ENCODE measurements at places on chromosomes 16 and 17. TPM values are rescaled to one million over a fixed set of nuclear protein-coding genes. Genes with fewer than 3 reads are reported as not detected.

- H3K27ac ChIP-seq, result peak overlapping the region; percentile 80
- H3K4me3 ChIP-seq, result no peak overlapping the region
- H3K36me3 ChIP-seq, result no peaks in the 10 kb centered on the region
- no peaks in the 10 kb centered on the region for H3K27me3 ChIP-seq
- H3K4me1 ChIP-seq, result peaks cover 24% of the 10 kb centered on the region
Observed at GRCh38 chr17:69175262-69175624, 33.5 kb upstream of the ABCA6 start.

- peaks cover 40% of the 10 kb centered on the region for H3K4me1 ChIP-seq
- H3K4me3 ChIP-seq, result no peak overlapping the region
- DNase-seq, result no peak
- H3K36me3 ChIP-seq, result no peaks in the 10 kb centered on the region
- H3K27ac ChIP-seq, result no peak overlapping the region
Observed at GRCh38 chr17:76871668-76872067, 3.5 kb downstream of the MGAT5B start.

- H3K4me3 ChIP-seq, result no peak overlapping the region
- H3K36me3 ChIP-seq, result no peaks in the 10 kb centered on the region
- DNase-seq, result no peak
- no peak overlapping the region for H3K27ac ChIP-seq
- H3K27me3 ChIP-seq, result no peaks in the 10 kb centered on the region
- H3K4me1 ChIP-seq, result no peaks in the 10 kb centered on the region
Observed at GRCh38 chr17:72972263-72972951, 120.1 kb downstream of the SLC39A11 start.

DNA sequence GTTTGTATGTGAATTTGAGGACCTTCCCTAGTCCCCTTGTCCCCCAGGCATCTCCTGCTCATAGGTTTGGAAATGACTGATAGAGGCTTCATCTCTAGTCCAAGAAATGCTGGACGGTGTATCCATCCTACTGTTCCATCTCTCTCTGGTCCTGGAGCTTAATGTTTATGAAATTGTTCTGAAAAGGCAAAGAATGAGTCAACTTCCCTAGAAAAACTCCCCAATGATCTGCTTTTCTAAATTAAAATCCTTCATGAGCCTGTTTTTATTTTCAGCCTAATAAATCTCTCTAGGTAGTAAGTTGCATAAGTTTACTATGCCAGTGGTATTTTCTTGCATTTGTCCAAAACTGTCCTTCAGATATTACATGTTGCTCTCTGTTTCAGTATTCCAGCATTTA, 2.1 kb upstream of the IGSF6 start:
- H3K27me3 ChIP-seq, result no peaks in the 10 kb centered on the region
- H3K4me1 ChIP-seq, result peaks cover 19% of the 10 kb centered on the region
- peak overlapping the region; percentile 10 for H3K27ac ChIP-seq
- peaks cover 2% of the 10 kb centered on the region for H3K36me3 ChIP-seq

GRCh38 chr16:66517586-66518263, 32.2 kb downstream of the TK2 start:
- H3K36me3 ChIP-seq, result no peaks in the 10 kb centered on the region

DNA sequence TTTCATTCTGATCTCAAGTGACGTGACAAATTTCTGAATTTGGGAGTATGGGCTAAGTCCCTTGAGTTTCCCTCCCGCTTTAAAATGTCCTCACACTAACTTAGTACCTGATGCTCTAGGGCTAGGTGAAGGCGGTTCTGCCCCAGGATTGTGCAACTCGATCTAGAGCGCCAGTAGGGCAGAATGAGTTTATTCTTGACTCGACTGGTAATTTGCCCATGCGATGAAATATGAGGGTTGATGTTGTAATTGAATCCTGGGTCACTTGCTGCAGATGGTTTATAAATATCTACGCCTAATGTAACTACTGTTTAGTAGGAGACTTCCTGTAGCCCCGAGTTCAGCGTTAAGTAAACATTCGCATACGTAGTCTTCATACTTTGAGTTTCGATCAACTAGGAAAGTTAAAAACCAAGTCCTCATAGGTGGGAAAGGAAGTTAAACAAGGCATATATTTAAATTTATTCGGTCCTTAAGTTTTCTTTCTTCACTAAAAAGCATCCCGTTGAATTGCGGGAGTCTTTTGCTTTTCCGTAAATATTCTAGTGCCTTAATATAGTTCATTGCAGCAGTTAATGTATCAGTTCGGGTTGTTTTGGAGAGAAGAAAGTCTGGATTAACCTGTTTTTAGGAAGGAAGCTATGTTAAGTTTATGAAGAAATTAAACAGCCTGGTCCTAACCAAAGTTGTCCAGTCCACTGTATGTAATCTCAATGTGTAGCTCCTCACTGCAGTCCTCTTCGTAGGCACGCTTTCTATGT, 1.6 kb downstream of the CTCF start:
- peak overlapping the region; percentile 96 for H3K4me3 ChIP-seq
- no peak for DNase-seq
- no peaks in the 10 kb centered on the region for H3K27me3 ChIP-seq
- H3K36me3 ChIP-seq, result no peaks in the 10 kb centered on the region
- H3K4me1 ChIP-seq, result peaks cover 21% of the 10 kb centered on the region

DNA sequence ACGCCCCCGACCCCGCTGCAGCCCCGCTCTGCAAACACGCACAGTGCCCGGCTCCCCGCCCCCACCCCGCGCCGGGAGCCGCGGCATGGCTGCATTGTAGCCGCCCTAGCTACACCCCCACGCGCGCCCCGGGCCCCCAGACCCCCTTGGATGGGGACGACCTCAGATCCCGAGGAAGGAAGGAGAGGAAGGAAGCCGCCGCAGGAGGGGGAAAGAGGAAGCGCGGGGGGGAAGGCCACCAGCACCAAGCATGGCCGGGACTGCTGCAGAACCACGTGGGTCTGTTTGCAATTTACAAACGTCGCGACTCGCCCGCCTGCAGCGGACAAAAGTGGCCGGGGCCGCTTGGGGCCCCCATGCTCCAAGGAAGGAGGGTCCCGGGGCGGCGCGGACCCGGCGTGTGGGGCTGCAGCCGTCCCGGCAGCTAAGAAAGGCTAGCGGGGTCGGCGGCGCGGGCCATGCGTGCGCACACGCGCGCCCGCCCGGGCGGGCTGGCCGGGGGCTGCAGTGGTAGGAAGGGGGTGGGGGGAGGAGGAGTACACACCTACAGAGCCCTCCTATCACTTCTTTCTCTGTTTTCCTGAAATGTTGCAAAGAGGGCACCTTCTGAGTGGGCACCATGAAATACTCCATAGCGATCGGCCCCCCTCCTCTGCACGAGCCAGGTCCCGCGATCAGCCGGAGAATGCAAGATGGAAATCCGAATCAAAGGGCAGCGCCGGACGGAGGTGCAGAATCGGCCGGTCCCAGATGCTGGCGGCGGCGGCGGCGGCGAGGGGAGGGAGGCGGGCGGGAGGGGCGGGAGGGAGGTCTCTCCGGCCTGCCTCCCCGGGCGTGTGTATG, 488 bp downstream of the TFAP4 start:
- DNase-seq, result no peak
- H3K4me1 ChIP-seq, result peaks cover 16% of the 10 kb centered on the region
- H3K27me3 ChIP-seq, result no peaks in the 10 kb centered on the region
- H3K27ac ChIP-seq, result peak overlapping the region; percentile 93

DNA sequence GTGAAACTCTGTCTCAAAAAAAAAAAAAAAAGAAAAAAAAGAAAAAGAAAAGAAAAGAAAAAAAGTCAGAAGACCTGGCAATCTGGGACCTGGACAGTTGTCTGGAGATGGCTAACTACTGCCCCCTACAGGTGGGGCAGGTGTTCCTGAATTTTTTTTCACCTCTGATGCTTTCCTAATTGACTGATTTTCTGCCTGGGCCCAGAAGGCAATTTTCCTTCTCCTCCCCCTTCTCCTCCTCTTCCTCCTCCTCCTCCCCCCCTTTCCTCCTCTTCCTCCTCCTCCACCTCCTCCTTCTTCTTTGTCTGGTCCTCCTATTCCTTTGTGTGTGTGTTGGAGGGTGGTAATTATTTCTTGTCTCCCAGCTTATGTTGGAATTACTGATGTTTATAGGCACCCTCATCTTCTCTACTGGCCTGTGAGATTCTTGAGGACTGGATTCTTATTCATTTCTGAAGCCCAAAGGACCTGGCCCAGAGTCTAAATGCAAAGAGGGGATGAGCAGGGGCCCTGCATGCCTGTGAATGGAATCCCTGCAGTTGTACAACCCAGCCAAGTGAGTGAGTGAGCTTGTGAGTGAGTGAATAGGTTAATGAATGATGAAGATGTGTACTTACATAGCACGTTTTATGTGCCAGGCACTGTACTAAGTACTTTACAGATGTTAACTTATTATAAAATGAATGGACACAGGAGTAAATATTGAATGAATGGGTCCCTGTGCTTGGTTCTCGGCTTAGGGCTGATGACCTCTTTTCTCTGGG, 26.9 kb downstream of the IRX5 start:
- H3K4me3 ChIP-seq, result no peak overlapping the region
- no peaks in the 10 kb centered on the region for H3K36me3 ChIP-seq
- no peak overlapping the region for H3K27ac ChIP-seq
- H3K27me3 ChIP-seq, result no peaks in the 10 kb centered on the region
- H3K4me1 ChIP-seq, result no peaks in the 10 kb centered on the region

DNA sequence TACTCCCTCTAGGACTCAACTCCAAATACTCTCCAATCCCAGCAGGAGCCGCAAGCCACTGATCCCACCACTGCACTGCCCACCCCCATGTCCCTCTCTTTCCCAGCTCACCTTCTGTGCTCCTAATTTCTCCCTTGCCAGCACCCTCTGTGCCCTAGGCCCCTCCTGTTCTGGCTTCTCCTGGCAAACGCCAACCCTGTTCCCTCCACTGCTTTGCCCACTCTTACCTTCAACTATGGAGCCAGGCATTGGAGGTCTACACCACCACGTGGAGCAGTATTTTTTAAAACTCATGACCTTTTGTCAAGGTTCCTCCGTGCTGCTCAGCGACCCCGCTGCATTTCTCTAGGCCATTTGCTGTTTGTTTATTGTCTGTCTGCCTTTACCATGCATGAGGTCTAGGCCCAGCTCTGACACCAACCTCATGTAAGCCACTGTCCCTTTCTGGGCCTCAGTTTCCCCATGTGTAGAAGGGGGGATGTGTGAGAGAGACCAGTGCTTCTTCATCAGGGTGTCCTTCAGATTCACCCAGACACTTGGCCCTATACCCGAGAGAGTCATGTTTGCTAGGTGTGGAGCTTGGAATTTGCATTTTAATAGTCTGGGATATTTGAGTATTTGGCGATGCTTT, 4.6 kb downstream of the CCDC102A start:
- no peak for DNase-seq
- H3K36me3 ChIP-seq, result no peaks in the 10 kb centered on the region
- no peak overlapping the region for H3K27ac ChIP-seq
- no peaks in the 10 kb centered on the region for H3K27me3 ChIP-seq

DNA sequence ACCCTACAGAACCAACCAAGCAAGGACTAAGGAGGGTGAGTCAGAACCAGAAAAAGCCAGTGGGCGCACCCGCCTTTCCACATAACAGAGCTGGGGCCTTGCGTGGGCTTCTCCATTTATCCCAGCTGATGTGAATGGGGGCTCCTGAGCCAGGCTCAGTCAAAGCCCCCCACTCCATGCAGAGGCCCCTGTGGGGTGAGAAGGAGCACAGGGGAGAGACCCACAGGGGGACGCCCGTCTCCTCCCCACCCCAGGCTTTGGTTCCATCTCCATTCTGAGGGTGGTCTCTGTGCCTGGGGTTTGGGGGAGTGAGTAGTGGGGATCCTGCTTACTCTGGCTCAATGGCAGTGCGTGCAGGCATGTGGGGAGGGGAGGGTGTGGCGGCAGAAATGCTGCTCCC, 210.1 kb upstream of the TNRC6C start:
- no peak overlapping the region for H3K4me3 ChIP-seq
- H3K27ac ChIP-seq, result no peak overlapping the region
- H3K4me1 ChIP-seq, result no peaks in the 10 kb centered on the region
- no peaks in the 10 kb centered on the region for H3K36me3 ChIP-seq

- no peaks in the 10 kb centered on the region for H3K36me3 ChIP-seq
- H3K27ac ChIP-seq, result no peak overlapping the region
- H3K4me1 ChIP-seq, result peaks cover 25% of the 10 kb centered on the region
- no peaks in the 10 kb centered on the region for H3K27me3 ChIP-seq
- H3K4me3 ChIP-seq, result no peak overlapping the region
Observed at GRCh38 chr16:3945751-3946603, 65.5 kb upstream of the CREBBP start.

GRCh38 chr16:64617836-64618476, 503.9 kb downstream of the CDH11 start:
- H3K4me1 ChIP-seq, result no peaks in the 10 kb centered on the region
- no peaks in the 10 kb centered on the region for H3K27me3 ChIP-seq
- no peak overlapping the region for H3K27ac ChIP-seq
- no peak for DNase-seq
- H3K4me3 ChIP-seq, result no peak overlapping the region
- H3K36me3 ChIP-seq, result no peaks in the 10 kb centered on the region

- no peak for DNase-seq
- H3K27me3 ChIP-seq, result no peaks in the 10 kb centered on the region
- H3K27ac ChIP-seq, result no peak overlapping the region
- peaks cover 4% of the 10 kb centered on the region for H3K36me3 ChIP-seq
- H3K4me3 ChIP-seq, result no peak overlapping the region
Observed at GRCh38 chr17:74994440-74994839, 7.0 kb downstream of the CDR2L start.

- no peak overlapping the region for H3K27ac ChIP-seq
- H3K4me1 ChIP-seq, result peaks cover 21% of the 10 kb centered on the region
- no peak for DNase-seq
- H3K27me3 ChIP-seq, result no peaks in the 10 kb centered on the region
- no peaks in the 10 kb centered on the region for H3K36me3 ChIP-seq
Observed at GRCh38 chr16:72983241-72983640, 64.7 kb downstream of the ZFHX3 start.

- peak overlapping the region; percentile 88 for H3K27ac ChIP-seq
- peaks cover 35% of the 10 kb centered on the region for H3K4me1 ChIP-seq
- DNase-seq, result peak; percentile 99
- no peaks in the 10 kb centered on the region for H3K27me3 ChIP-seq
Observed at GRCh38 chr16:74743668-74744299, 30.8 kb downstream of the FA2H start.

- H3K27me3 ChIP-seq, result no peaks in the 10 kb centered on the region
- no peaks in the 10 kb centered on the region for H3K4me1 ChIP-seq
- DNase-seq, result no peak
- H3K4me3 ChIP-seq, result no peak overlapping the region
- H3K36me3 ChIP-seq, result no peaks in the 10 kb centered on the region
Observed at GRCh38 chr17:152860-153420, 15.6 kb downstream of the SCGB1C2 start.

GRCh38 chr16:84739349-84740124, 39.7 kb downstream of the USP10 start:
- peaks cover 13% of the 10 kb centered on the region for H3K36me3 ChIP-seq
- H3K4me3 ChIP-seq, result no peak overlapping the region
- no peaks in the 10 kb centered on the region for H3K27me3 ChIP-seq
- H3K27ac ChIP-seq, result no peak overlapping the region
- DNase-seq, result no peak

- peak within 1 kb of the TSS; percentile 8 for H3K4me3 ChIP-seq
- no peak for DNase-seq
- peaks cover 32% of the 10 kb centered on the region for H3K27me3 ChIP-seq
- no peaks in the 10 kb centered on the region for H3K36me3 ChIP-seq
Observed at GRCh38 chr17:74325743-74326379, at the start of gene KIF19. TSS of gene KIF19 (plus strand) at chr17:74326226. CDS start at chr17:74326350, 124 bp downstream.

The TMEM231 gene
- polyA plus RNA-seq, result 11.7 TPM

The CRLF3 gene
- polyA plus RNA-seq, result 22.4 TPM

The SPHK1 gene
- polyA plus RNA-seq, result 50.2 TPM

The MYH3 gene
- polyA plus RNA-seq, result 0.67 TPM

The SRL gene
- polyA plus RNA-seq, result not detected

The COQ7 gene
- polyA plus RNA-seq, result 11.0 TPM

The XYLT1 gene
- 10.0 TPM for polyA plus RNA-seq
